ENCODE measurements at places on chromosomes 13 and 19.

GRCh38 chr13:50376895-50377575 lies 361.8 kb downstream of the KCNRG start:
- no peak for DNase-seq

DNA sequence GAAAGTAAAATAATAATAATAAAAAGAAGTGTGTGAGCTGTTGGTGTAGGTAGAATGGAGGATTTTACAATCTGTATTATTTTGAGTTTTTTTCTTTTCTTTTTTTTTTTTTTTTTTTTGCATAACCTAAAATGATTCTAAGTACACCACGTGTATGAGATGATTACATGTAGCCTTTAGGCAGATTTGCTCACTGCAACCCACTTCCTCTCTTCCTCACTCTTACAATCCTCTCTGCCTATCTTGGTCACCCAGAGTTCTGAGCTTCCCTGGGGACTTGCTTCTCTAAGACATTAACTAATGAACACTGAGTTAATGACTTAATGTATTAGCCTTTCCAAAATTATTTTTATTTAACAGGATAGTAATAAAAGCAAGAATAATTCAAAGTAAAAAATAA lies 1169.6 kb downstream of the EFNB2 start:
- DNase-seq, result no peak

- DNase-seq, result peak; percentile 47
These were observed 27.7 kb upstream of the NFIC start for GRCh38 chr19:3338541-3339181.

DNA sequence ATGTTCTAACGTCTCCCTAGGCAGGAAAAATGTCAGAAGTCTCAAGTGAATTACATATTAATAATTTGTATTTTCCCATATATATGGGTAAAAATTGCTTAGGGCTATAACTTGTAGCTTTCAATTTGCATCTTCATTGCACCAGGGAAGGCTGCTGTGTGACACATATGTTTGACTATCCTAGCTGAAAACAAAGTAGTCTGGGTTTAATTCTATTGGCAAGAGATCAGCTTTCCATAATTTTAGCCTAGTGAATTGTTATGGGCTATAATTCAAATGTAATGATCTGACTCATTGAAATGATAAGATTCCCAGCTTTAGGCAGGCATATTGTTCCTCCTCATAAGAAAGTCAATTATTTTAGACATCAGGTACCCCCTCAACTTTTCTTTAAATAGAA lies 553.1 kb downstream of the DCT start:
- no peak for DNase-seq

- no peak for DNase-seq
These were observed 184.4 kb downstream of the TSHZ3 start for GRCh38 chr19:31164791-31165251.

GRCh38 chr13:71862459-71862943 lies 4.5 kb downstream of the DACH1 start:
- no peak for DNase-seq

- no peak for DNase-seq
These were observed 217.2 kb downstream of the LACC1 start for GRCh38 chr13:44096901-44097300.

DNA sequence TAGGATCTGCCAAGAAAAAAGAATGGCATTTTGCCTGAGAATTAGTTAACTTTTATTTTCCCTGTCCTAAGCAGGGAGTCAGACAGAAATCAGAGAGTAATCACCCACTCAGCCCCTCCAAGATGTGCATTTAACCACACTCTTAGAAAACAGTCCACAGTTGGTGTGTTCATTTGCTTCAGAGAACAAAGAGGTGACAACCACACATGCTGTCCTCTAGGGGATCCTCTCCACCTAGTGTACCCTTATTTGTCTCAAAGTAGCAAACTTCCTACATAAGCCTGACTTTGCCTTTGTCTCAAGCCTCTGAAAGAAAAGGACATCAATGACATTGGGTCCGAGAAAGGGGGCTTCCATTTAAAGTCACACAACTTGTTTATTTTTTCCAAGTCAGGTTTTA lies 107.0 kb upstream of the RFC3 start:
- no peak for DNase-seq

- no peak for DNase-seq
These were observed 4.1 kb downstream of the C1QTNF9 start for GRCh38 chr13:24313439-24313838.

DNA sequence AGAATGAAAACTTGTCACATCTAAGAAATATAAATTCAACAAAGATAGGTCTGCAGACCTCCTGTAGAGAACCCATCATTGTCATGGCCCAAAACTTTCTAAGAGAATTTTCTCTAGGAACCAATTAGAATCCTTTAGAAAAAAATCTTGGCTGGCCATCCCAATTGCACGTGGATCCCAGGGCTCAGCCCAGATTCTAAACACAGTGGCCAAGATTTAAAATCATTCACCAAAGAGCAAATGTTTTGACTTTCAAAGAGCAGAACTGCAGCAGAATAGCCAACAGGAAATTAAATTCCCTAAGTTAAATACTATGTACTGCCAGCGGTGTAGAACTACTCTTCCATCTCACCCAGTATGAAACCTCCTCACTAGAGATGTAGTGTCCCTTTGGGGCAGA lies 21.3 kb downstream of the IPO5 start:
- no peak for DNase-seq

DNA sequence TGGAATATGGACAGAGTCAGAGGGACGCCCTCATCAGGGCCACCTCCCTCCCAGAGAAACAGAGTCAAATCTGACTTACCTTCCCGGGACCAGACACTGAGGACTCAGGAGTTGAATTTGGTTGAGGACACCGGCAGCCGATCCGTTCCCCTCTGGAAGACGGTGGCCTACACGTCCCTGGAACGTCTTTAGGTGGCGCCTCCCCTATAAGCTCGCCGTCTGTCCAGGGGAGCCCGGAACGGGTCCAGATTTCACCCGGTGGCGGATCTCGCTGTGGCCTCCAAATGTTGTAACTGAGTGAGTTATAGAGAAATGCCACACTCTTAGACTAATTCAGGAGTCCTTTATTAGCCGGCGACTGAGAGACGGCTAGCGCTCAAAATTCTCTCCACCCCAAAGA lies 9.0 kb downstream of the TNFSF14 start:
- no peak for DNase-seq

GRCh38 chr19:40616941-40617340 lies 15.8 kb downstream of the LTBP4 start:
- no peak for DNase-seq

GRCh38 chr13:98523455-98524102 lies 53.3 kb downstream of the STK24 start:
- DNase-seq, result no peak

DNA sequence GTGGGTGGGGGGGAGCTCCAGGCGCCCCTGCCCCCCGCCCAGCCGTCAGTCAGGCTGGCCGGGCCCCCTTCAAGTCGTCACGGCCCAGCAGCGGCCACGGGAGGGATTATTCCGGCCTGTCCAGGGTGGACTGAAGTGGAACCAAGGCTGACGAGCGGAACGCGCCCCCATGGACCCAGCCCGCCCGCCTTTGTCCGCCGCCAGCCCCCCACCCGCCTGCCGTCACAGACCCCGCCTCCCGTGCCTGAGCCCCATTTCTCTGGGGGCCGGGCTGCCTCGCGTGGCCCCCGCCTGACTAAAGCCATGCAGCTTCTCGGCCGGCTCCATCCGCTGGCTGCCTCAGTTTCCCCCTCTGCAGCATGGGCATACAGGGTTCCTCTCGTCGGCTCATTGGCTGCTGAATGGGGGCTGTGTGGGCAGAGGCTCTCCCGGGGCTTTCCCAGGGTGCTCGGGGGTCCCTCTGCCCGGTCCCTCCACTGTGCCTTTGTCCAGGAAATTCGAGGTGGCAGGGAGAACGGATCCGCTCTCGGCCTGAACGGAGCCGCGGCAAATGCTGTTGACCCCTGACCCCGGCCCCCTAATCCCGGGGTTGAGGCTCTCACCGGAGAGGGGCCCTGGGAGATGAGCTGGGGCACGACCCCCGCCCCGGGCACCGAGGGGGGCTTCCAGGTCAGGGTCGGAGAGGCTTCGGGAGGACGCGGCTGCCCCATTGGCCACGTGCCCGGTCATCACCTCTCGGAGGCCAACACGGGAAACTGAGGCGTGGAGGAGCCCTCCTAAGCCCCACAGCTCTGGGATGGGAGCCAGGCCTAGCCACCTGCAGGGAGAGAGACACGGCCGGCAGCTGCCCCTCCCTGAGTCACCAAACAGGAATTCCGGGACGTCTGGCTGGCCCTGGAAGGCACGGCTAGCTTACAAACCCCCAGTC lies 27.4 kb downstream of the EFNA2 start:
- DNase-seq, result no peak

DNA sequence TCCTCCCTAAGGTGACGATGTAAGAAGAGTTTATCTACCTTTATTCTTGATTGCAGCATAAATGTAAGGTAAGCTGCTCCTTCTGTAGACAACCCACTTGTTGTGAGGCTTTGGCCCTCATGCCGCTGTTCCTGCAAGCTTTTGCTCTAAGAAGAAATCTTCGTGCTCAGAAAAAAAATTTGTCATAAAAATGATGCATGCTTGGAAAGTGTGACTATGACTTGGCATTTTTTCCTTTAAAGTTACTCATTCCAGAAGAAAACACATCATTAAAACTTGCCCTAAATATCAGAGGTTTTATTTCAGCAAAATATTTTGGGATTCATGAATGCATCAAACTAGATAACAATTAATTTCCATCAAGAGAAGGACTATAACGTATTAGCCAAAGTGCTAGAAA lies 39.8 kb downstream of the KCTD12 start:
- no peak for DNase-seq

- no peak for DNase-seq
These were observed 38.2 kb upstream of the ZNF492 start for GRCh38 chr19:22595918-22596341.

DNA sequence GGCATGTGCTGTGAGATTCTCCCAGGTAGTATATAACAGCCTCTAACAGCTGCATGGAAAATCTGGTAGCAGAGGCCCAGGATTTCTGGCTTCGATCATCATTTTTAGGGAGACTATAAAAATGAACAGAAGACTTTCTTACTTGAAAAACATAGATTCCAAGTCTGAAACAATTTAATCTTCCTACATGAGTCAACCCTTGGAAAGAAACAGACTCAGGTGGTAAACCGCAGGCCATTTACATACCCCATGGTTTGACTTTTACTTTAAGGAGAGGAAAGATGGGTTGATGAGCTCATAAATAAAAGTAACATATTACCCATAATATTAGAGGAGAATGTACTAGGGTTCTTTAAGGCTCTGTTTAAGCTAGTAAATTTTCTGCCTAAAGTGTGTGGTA lies 121.6 kb downstream of the CYSLTR2 start:
- DNase-seq, result no peak

- DNase-seq, result no peak
These were observed 60.1 kb downstream of the DACH1 start for GRCh38 chr13:71806886-71807285.

- no peak for DNase-seq
These were observed 139.0 kb downstream of the FLT1 start for GRCh38 chr13:28355822-28356371.

DNA sequence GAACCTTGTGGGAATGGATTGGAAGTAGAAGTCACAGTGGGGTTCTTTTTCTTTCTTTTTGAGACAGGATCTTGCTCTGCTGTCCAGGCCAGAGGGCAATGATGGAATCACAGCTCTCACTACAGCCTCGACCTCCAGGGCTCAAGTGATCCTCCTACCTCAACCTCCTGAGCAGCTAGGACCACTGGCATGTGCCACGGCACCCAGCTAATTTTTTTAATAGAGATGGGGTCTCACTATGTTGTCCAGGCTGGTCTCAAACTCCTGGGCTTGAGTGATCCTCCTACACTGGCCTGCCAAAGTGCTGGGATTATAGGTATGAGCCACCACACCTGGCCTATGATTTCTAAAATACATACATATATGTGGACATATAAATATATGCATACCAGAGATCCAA lies 111.4 kb downstream of the MYCBP2 start:
- DNase-seq, result no peak

DNA sequence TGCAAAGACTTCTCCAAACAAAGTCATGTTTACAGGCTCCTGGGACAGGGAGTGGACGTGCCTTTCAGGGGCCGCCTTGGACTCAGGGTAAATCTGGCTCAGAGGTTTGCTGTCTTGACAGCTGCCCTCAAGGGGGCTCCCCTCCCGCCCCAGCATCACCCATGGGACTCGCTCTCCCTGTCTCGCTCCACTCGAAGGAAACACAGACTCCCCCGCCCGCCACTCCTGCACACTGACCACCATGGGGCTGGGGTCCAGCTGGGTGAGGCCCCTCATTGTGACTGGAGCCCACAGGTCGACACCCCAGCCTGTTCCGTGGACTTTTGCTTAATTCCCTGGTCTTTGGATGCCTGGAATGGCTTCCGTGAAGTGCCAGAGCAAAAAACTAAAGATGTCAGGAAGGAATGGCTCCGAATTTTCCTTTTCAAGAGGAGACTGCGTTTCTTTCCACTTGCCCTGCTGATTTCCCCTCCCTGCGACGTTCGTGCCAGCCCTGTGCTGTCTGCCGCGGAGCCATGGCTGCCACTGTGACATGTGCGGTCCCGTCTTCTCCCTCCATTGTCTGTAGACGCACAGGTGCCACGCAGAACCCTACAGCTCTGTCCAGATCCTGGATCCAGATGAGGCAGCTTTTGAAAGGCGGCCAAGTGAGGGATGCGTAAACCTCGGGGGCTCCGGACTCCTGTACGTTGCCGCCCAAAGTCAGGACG lies 48.6 kb downstream of the MCF2L start:
- no peak for DNase-seq

DNA sequence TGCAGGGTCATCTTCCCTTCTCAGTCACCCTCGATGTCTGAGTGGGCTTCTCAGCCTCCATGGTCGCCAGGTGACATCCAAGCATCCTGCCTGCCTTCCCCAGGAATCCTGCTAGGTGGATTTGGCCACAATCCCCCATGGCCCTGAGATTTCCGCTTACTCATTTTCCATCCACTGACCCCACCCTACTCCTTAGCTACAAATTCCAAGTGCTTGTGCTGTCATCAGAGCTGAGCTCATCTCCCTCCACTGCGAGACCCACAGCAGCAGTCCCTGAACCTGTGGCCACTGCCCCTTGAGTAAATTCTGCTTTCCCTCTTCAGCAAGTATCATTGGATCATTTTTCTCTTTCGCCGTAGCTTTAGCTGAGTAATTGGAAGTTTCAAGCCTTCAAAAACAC lies 90.5 kb upstream of the ANKRD10 start:
- DNase-seq, result no peak

DNA sequence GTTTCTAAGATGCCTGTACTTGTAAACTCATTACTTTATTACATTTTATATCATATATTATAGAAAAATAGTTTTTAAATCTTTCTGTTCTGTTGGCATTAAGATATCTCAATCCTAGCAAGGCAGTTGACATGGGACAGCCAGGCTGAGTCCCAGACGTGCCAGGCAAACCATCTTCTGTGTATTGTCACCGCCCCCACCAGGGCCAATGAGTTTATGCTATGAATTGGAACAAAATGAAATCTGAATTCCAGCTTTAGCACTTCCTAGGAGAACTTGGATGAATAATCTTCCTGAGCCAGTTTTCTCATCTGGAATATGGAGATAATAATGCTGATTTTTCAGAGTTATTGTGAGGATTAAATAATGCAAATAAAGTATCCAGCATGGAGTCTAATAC lies 79.9 kb upstream of the GSX1 start:
- DNase-seq, result peak; percentile 20

DNA sequence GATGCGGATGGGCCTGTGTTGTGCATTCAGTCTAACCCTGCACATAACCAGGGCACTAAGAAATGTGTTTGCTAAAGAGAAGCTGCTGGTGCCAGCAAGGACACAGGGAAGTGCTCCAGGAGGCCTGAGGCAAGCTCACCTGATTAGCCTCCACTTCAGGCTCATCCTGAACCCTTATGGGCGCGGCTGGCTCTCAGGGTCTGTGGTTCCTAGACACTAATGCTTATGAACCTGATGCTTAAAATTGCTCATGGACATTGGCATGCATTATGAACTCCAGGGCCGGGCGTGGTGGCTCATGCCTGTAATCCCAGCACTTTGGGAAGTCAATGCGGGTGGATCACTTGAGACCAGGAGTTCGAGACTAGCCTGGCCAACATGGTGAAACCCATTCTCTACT lies 34.3 kb downstream of the SERP2 start:
- no peak for DNase-seq
